ENCODE measurements at places on chromosomes 4 and X.

DNA sequence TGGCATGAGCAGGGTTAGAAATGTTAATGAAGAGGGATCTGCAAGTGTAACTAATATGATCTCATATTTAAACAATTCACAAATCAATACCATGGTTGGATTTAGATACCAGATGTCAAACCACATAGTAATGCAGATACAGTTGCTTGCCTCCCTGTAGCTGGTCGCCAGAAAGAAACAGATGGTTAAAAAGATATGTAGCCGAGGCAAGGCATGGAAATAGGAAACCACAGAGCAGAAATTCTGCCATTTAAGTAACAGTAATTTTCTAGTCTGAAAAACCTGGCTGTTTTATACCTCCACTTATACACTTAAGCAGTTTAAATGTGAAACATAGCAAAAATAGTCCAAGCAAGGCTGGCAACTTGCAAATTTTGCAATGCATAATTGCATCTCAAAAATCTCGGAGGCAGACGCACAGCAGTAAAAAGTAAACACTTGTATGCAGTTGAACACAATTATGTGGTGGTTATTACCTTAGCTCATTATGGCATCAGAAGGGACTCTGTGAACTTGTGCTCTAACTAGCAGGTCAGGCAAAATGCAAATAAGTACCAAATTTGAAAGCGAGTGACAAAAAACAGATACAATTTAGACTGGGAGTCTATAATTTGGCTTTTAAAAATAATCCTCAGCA, 126.8 kb downstream of the NAA11 start:
- no peak for DNase-seq

DNA sequence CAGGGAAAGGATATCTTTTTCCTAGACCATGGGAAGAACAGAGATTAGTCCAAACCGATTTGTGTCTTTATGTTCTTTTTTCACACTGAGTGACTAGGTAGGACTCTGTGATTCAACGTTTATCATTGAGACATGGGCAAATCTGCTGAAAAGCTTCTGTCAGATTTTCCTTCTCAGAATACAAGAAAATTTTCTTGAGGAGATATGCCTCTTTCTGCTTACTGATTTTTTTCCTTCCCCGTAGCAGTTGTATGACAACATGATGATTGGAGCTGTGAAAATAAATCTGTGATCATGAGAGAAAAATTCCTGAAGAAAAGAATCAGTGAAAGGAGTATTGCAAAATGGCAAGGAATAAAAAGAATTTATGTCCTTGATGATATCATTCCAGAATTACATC, 130.6 kb upstream of the FAT4 start:
- no peak for DNase-seq

DNA sequence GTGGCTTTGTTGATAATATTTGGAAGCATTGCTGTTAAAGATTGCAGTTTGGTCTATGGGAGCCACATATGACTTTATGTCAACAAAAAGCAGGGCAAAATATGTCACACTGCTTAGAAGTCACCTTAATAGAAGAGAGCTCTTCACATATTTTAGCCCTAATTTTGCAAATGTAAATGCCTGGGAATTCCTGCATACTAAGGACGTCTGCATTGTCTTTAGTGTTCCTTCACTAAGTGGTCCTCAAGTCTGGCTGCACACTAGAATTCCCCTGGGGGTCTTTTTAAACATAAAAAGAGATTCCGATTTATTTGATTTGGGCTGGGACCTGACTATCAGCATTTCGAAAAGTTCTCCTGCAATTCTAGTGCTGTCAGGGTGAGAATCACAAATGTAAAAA, 495.1 kb upstream of the FAM241A start:
- no peak for DNase-seq

GRCh38 chr4:67037504-67038227, 507.6 kb downstream of the CENPC start:
- DNase-seq = no peak

GRCh38 chrX:9003041-9003440, 30.9 kb downstream of the FAM9B start:
- no peak for DNase-seq

DNA sequence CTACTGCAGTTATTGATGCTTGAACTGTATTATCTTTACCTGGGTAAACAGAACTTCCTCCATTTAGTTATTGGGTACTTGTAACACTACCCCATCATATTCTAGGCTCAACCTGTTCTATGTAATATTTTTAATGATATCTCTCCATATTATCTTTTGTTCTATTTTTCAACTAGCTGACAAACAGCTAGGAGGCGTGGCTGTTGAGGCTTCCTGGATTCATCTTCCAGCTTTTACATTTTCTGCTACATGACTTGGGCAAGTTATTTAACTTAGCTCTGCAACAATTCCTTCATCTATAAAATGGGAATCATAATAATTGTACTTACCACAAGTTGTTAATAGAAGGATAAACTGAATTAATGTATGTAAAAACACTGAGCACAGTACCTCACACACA, 349.3 kb downstream of the PTTG2 start:
- no peak for DNase-seq

- DNase-seq = no peak
Measured at GRCh38 chrX:56765811-56766553, 36.9 kb downstream of the NBDY start.

- no peak for DNase-seq
Measured at GRCh38 chr4:87919941-87920340, 55.6 kb upstream of the SPP1 start.

GRCh38 chr4:86496094-86497080, 97.7 kb upstream of the PTPN13 start:
- DNase-seq = peak; percentile 23

GRCh38 chr4:48462363-48462762, 20.8 kb upstream of the SLC10A4 start:
- no peak for DNase-seq

- no peak for DNase-seq
Measured at GRCh38 chr4:76012388-76012801, 5.1 kb upstream of the CXCL9 start.

DNA sequence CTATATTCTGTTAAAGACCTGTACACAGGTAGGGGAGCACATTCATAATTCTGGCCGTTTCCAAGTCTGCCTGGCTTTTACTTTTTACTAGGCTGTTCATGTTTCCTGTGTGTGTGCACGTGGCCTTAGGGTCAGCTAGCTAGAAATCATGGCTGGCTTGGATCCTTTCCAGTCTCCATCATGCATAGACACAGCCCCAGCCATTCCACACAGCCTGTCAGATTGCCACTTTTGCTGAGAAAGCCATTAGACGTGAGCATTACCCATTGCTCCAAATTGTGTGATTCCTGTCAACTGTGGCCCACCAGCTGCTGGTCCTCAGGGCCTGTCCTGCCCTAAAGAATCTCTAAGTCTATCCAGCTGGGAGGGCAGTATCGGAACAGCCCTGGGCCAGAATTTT, 11.4 kb upstream of the SORCS2 start:
- no peak for DNase-seq

GRCh38 chr4:81814987-81815541, 343.4 kb upstream of the RASGEF1B start:
- DNase-seq = no peak

DNA sequence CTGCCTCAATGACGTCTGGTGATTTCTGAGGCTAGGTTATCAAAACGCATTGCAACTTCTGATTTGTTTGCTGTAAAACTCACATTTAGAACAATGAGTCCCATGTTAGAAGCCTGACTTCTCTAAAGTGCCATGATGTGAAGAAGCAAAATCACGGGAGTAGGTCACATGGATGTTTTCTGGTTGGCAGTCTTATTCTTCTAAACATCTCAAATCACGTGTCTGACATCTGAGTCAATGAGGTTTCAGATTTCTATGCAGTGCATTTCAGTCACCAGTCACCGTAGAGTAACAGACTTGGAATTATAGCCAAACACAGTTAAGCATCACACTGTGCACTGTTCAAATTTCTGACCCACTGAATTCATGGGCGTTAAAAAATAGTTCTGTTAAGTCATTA, 482.1 kb downstream of the TMA16 start:
- no peak for DNase-seq

DNA sequence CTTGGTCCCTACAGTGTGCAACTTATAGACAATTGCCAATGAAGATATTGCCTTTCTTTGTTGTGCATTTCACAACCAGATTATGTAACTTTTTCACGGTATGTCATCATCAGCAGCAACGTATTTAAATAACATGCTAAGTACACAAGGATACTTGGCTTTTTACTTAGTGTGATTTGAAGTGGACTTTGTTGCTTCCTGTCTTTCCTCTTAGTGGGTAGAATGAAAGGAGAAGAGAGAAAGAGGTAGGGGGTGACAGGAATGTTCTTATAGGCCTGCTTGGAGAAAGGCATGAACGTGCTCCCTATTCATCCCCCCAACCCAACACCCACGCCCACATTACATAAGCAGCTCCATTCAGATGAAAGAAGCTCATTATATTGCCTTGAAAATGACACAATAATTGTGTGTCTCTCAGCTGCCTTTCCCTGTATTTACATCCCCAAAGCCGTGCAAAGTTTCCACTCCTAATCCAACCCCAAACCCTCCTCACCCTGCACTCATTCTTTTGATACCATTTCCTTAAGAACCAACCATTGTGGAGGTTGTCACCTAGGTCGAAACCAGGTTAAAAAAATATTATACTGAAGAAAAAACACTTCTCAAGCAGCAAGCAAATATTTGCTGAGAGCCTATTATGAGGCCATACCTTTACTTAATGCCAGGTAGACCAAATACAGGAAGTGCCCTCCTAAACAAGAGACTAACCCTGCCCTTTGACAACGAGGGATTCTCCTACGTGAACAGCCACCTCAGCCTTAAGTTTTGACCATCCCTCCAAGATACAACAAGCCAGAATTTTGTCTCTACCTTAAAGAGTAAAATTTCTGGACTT, 25.2 kb upstream of the GK start:
- no peak for DNase-seq

- DNase-seq = no peak
Measured at GRCh38 chr4:70600977-70601376, 8.9 kb downstream of the AMBN start.

GRCh38 chrX:48532161-48532560, 7.4 kb upstream of the TBC1D25 start:
- no peak for DNase-seq

DNA sequence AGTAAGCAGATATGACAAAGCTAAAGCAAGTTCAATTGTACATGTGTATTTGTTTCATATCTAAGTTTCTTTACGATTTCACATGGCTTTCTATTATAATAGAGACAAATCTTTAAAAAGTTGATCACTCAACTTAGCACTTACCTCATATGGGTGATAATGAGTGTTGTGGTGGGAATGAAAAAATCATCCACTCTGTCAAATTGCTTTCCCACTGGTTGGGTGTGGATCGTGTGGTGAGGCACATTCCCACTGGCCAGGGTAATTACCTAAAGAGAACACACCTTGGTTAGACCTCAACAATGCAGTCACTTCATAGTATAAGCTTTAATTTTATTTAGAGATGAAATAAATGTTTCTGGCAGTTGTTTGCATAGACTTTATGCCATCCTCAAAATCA, 708.9 kb downstream of the FSTL5 start:
- no peak for DNase-seq

DNA sequence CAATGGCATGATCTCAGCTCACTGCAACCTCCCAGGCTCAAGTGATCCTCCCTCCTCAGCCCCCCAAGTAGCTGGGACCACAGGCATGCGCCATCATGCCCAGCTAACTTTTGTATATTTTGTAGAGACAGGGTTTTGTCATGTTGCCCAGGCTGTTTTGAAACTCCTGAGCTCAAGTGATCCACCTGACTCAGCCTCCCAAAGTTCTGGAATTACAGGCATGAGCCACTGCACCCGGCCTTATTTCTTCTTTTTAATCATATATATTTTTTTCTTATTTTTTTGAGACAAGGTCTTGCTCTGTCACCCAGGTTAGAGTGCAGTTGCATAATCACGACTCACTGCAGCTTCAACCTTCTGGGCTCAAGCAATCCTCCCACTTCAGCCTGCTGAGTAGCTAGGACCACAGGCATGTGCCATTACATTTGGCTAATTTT, 184.0 kb downstream of the TSPAN5 start:
- no peak for DNase-seq

DNA sequence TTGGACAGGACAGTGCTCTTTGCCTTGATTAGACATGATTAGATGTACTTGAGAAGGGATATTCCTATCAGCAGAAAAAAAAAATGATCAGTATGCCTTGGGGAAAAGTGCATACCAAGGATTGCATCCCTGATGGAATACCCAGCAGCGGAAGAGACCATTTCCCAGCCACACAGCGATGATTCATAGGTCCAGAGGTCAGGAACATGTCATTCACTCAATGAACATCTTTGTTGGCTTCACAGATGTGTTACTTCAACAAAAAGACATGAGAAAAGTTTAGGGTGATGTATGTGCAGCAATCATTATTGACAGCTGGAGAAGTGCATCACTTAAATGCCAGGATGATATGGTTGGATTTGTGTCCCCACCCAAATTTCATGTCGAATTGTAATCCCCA, 293.5 kb downstream of the ZNF674 start:
- no peak for DNase-seq

DNA sequence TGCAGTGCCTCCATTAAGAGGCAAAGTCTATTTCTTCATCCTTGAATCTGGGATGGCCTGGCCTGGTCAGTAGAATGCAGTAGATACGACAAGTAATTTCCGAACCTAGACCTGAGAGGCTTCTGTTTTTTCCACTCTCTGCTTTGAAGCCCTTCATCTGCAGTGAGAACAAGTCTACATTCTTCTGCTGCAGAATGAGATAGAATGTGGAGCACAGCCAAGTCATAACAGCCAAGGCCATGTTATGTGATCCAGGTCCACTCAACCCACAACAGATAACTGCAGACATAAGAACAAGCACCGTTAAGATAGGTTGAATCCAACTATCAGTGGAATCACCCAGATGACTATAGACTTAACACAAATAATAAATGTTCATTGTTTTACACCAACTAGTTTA, 1297.7 kb downstream of the C4orf33 start:
- no peak for DNase-seq

- no peak for DNase-seq
Measured at GRCh38 chrX:63718010-63718694, 66.9 kb downstream of the ARHGEF9 start.

GRCh38 chrX:24166078-24166477, 16.5 kb downstream of the ZFX start:
- no peak for DNase-seq

DNA sequence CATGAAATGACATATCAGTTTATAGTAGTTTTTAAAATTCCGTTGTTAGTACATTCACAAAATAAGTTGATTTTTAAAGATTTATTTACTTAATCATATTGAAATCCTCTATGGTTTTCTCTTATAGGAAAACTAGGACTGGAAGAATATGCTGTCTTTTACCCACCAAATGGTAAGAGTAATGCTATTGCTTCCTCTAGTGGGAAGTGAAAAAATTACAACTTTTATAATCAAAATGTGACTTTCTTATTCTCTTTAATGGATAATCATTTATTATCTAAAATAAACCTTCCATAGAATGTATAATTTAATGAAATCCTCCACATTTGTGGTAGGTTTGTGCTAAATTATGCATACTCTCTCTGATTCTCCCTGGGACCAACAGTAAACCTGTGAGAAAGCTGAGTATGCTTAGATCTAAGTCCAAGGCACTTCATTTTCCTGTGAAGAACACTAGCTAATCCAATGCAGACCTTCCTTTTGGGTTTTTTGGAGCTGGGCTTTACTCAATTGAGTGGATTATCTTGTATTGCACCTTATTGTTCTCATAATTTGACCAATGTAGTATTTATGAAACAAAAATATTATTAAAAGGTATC, 136.2 kb downstream of the TBC1D19 start:
- DNase-seq = no peak

GRCh38 chr4:14874990-14875389, 127.3 kb upstream of the CPEB2 start:
- DNase-seq = no peak
